Stimulated activated CD8-positive, alpha-beta memory T cell treated with anti-CD3 and anti-CD28 coated beads, Interleukin-4, amount 100 ng/mL, for 1 hour (primary cell): ENCODE measurements at places on chromosomes 3 and 15.

- no peak for DNase-seq
These were observed 92.8 kb downstream of the ZIC4 start for GRCh38 chr3:147313513-147313912.

GRCh38 chr15:66157507-66157906 is 96.0 kb downstream of the MEGF11 start:
- no peak for DNase-seq

DNA sequence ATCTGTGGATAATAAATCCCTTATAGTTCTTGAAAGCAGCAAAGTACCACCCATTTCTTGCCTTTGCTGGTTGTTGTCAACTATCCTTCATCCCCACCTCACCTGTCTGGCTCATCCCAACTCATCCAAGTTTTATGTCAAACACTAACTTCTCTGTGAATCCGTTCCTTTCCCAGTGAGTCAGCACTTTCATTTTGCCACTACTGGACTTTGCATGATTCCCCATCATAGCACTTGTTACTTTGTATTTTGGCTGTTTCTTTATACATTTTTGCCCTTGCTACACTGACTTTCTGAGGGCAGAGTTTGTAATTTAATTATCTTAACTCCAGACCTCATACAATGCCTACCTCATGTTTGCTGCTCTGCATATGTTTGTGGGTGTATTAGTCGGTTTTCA is 90.8 kb upstream of the RORA start:
- DNase-seq: no peak

- no peak for DNase-seq
These were observed 86.1 kb downstream of the ROBO2 start for GRCh38 chr3:77125966-77126365.

DNA sequence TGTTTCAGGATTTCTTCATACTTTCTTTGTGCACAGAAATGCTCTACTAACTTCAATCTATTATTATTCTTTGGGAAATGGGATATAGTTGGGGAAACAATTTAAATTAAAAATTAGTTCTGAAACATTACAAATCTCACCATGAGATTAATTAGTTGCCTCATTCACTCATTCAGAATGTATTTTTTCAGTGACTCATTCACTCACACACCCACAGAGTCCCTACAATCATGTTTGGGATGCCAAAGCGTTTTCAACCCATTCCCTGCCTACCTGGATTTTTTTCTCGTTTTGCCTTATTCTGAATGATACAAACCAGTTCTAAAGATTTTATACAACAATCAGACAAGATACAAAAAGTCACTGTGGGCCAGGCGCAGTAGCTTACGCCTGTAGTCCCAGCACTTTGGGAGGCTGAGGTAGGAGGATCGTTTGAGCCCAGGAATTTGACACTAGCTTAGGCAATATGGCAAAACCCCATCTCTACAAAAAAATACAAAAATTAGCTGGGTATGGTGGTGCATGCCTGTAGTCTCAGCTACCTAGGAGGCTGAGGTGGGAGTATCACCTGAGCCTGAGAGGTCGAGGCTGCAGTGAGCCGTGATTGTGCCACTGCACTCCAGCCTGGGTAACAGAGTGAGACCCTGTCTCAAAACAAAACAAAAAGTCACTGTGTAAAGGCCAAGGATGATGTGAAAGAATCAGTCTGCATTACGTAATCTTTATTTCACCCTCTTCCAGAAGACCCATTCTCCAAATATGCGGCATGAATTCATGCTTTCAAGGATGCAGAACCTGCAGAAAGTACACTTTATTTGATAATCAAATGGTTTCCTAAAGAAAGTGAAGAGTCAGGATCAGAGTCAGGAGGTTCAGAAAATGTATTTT is 34.8 kb upstream of the ARHGEF3 start:
- DNase-seq: no peak

GRCh38 chr15:69725275-69725674 is 272.7 kb downstream of the RPLP1 start:
- no peak for DNase-seq

DNA sequence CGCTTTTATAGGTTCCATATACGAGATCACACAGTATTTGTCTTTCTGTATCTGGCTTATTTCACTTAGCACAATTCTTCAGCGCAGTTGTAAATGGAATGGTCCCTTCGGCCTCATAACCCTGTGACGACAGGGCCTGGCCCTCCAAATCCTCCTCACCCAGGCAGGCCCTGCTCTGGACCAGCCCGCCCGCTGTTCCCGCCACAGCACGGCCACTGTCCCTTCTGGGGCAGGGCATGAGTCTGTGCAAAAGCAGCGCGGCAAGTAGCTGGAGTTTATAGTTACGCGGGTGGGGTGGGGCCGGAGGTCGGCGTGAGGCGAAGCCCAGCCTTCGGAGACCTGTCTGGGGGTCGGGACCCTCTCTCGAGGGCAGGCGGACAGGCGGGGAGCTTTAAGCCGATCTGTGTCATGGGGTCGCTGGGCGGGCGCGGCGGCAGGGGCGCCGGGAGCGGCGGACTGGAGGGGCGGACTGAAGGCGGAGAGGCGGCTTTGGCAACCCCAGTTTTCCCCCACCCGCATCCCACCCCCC is 543 bp downstream of the ARPIN start:
- DNase-seq: no peak

DNA sequence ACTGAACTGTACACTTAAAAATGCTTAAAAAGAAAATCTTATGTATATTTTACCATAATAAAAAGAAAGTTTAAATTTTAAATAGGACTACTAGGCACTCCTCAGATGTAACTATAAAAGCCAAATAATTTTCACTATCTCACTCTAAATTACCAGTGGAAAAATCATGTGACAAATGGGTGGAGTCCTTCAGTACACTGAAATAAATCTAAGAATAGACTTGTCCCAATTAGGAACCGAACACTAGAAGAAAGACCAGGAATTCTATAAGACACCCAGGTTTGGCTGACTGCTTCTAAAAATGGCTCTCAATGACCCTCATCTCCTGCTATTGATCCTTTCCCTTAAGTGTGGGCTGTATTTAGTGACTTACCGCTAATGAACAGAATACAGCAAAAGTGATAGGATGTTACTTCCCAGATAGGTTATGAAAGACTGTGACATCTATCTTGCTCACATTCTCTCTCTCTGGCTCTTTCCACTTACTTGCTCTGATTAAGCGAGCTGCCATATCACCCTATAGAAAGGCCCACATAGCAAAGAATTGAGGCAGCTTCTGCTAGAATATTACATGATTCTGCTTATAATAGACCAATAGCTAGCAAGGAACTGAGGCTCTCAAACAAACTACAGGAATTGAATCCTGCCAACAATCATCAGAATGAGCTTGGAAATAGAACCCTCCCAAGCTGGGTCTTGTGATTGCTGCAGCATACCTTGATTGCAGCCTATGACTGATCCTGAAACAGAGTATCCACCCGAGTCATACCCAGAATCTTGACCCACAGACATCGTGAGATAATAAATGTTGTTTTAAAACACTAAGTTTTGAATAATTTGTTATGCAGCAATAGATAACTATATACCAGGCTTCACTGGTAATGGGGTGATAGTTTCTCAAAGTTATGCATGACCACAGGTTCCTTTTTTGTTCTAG is 16.9 kb downstream of the TTBK2 start:
- no peak for DNase-seq

DNA sequence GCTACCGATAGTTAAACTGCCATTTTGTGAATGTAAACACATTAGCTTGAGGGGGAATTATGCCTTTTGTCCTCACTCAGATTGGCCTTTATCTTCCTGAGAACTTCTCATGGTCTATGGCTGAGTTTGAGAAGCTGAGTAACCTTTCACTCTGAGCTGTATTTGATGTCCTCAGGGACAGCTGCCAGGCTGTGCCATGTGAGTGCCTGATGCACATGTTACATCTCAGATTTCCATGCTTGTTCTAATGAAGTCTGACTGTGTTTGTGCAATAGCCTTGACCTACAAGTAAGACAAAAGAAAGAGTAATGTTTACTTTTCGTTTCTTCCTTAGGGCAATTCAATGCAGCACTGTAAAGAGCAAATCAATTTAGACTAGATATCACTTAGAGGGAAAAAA is 44.1 kb upstream of the ARL6 start:
- no peak for DNase-seq

- no peak for DNase-seq
These were observed 478.7 kb downstream of the PDCD6IP start for GRCh38 chr3:34277110-34277509.

DNA sequence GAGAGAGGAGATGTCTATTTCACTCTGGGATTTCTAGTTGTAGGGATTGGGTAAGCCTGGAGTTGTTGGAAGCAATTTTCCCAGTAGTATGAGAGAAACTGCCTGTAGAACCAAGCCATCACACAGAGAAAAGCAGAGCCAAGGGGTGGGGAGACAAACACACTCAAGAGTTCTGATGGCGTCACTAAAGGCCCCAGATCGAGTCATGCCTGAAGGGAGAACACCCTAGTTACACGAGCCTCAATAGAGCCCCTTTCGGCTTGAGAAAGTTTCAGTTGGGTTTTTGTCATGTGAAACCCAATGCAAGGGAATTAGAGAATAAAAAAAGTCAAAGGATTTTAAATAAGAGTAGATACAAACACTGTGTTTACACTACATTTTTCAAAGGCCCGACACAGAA is 66.1 kb upstream of the PFN2 start:
- no peak for DNase-seq

DNA sequence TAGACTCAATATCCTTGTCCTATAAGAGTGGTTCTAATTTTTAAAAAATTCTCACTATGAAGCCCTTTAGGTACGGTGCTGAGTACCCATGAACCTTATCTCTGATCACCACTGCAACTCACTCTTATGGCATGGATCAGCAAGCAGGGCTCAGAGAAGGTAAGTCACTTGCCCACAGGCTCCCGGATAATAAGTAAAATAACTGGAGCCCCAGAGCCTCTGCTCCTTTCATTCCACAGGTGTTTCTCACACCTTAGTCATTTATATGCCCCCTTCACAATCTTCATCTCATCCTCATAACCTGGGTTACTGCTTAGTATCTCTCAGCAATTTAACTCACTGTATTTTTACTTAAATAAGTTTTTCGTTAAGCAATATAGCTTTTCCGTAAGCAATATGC is 28.4 kb upstream of the AKAP13 start:
- no peak for DNase-seq

- no peak for DNase-seq
These were observed 20.1 kb upstream of the DMXL2 start for GRCh38 chr15:51642696-51643095.

DNA sequence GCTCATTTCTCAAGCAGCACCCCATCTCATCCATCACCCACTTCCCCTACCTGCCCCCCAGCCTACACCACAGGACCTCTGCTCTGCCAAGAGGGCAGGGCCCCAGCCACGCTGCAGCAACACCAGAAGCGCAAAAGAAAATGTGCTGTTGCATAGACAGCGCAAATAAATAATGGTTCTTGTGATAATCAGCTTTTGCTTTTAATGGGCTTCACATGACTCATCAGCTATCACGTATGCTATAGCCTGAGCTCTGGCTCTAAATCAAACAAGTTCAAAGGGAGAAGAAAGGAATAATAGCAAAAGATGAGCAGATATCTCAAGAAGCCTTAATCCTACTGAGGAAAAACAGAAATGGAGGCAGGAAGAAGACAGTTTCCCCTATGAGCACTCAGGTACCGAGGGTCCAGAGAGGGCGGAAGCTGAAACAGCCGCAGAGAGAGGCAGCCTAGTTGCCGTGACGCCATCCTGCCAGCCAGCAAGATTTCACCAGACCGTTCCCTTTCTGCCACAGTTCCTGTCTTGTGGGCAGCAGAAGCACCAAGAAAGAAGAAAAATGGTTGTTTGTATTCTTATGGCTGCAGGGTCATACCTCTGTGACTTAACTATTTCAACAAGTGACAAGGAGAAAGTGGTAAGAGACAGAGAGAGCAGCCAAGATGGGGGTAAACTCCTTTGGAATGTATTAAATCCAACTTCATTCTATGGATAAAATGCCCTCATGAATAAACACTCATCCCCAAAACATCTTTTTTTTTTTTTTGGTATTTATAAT is 22.0 kb downstream of the RAB27A start:
- DNase-seq: peak; percentile 32

DNA sequence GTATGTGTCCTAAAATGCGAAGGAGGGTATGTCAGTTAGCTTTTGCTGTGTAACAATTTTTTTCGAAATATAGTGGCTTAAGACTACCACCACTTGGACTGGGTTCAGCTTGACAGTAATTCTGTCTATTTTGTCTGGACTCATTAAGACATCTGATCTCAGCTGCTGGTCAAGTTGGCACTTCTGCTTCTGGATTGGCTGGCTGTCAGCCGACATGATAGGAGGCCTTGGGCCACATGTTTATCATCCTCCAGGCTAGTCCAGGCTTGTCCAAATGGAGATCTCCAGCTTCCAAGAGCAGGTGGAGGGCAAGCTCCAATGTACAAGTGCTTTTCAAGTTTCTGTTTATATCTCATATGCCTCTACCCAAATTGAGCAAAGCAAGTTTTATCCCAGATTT is 95.9 kb downstream of the GALK2 start:
- DNase-seq: no peak

GRCh38 chr3:187944390-187945179 is 199.3 kb upstream of the BCL6 start:
- no peak for DNase-seq

DNA sequence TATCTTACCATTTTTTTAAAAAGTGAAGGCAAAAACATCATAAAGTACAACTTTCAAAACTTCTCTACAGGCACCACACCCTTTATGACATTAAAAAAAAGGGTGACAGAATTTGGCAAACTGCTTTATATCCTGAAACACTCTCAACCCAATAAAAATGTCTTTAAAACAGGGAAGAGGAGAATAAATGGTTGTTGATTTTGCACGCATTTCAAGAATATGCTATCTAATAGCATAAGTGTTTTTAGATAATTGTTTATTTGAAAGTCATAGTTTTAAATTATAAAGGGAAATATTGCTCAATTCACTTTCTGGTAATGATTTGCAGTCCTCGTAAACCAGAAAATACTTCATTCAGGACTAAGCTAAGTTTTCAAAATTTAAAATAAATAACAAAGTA is 1.7 kb upstream of the PCOLCE2 start:
- no peak for DNase-seq

- no peak for DNase-seq
These were observed 69.2 kb downstream of the KLHL25 start for GRCh38 chr15:85725564-85725963.

DNA sequence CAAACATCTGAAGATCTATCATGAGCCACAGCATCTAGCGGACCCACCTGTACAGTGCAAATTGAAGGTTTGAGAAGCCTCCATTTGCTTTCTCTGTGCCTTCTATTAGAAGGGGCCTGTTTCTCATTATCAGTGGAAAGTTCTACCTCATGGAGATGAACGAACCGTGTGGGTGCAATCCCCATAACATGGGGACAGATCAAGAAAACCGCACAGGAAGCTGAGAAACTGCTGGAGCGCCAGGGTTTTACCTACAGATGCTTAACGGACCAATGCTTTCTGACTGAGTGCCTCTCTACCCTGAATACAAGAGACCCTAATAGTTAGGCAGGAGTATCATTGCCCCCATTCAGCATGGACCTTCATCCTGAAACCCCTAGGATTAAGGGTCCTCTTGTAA is 53.5 kb downstream of the CYP19A1 start:
- no peak for DNase-seq

- DNase-seq: no peak
These were observed 44.7 kb upstream of the LIPC start for GRCh38 chr15:58387130-58387529.
